ENCODE measurements at places on chromosomes 2 and 18.

DNA sequence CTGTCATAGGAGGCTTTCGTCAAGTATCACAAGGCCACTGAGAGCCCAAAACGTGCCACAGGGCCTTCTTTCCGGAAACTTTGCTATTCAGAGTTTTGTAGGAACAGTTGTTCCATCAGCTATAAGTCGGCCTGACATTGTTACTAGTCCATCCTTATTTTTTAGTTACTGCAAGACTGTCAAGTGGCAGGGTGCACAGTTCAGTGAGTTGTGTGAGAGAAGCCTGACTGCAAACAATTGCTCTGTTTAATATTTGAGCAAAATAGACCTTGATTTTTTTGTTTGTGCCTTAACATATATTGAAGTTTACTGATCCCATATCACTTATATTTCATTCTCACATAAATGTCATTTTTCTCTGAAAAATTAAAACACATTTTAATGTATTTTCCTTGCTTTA is 110.1 kb downstream of the GALNT1 start:
- no peak for DNase-seq

DNA sequence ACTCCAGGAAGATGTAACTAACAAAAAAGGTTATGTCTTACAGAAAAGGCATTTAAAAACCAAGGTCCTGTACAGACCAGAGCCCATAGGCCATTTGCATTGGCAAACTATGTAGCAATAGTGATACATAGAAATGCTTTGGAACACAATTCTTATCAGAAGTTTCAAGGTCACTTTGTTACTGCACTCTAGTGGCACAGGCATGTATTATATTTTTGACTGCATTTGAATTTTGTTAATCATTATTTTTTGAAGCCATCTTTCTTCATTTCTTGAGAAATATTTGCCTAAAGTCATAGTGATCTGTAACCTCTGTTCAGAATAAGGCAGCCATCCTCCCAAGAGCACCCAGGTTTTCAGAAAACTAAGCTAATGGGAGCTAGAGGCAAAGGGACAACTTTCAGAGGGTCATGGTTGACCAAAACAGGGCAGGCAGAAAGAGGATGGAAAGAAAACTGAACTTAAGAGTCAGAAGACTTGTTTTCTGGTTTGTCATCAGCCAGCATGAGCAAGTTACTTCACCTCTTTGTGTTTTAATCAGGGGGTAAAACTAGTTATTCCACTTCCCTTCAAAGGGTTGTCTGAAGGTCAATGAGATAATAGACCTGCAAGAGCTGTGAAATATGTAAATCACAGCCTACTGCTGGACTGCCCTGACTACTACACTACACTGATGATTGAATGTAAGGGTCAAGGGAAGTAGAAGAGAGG is 41.5 kb downstream of the SLC38A11 start:
- peak; percentile 42 for DNase-seq

- DNase-seq = no peak
These were observed 44.5 kb downstream of the PDIA6 start for GRCh38 chr2:10768063-10768507.

GRCh38 chr2:8431446-8432125 is 250.3 kb upstream of the ID2 start:
- DNase-seq = no peak

- no peak for DNase-seq
These were observed 502.6 kb upstream of the RAB12 start for GRCh38 chr18:8106603-8107002.

DNA sequence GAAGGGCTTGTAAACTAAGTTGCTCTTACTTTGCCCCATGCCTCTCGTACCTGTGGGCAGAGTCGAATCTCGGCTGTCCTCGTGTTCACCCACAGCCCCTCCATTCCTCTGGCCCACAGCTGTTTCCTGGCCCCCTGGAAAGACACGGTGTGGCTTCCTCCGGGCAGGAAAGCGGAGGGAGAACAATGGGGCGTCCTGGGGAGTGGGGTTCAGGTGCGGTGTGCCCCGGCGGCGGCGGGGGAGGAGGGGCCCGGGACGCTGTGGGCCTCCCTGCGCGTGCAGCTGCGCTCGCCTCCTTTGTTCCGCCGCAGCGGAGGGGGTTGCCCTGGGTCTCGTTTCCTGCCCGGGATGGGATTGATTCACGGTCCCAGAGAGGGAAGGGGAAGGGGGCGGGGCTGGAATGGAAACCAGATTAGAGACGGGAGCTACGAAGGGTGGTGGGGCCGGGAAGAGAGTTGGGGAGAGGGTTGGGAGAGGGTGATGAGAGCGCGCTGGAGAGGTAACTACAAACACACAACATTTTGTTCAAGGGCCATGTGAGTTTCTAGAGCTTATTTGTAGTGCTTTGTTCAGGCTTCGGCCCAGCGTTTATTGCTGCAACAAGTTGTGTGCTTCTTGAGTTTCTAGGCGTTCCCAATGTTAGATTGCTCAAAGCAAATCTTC is 796 bp downstream of the MYO1B start:
- DNase-seq = peak; percentile 37

GRCh38 chr2:100765481-100765880 is 54.5 kb upstream of the NPAS2 start:
- DNase-seq = no peak

GRCh38 chr2:8424997-8425900 is 256.6 kb upstream of the ID2 start:
- no peak for DNase-seq

DNA sequence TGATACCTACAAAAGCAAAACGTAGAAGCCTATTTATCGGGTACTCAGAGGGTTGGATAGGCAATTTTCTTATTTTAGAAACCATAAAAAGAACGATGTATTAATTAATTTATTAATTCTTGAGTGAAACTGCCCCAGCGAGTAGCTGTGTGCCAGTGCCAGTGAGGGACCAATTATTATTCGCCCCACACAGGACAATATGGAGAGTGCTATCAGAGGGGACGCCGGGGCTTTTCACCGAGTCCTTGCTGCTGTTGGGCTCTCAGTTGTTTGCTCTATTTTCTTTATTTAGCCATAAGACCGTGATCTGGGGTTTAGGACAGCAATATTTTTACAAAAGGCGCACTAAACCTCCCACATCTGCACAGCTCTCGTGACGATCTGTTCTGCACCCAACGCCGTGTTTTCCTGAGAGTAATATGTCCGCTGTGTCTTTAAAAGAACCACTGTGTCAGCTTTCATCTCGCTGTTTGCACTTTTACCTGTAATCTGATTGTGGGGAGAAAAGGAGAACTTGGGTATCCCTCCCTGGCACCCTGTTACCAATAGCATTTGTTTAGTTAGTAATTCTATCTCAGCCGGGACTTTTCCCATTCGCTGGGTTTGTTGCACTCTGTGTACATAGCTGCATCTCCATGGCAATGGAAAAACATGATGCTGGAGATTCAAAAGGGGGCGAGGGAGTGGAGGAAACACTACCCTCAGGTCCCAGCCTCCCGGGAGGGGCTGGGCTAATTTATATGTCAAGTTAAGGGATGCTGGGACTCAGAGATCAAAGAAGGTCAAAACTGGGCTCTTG is 30.1 kb upstream of the ZNF516 start:
- DNase-seq = peak; percentile 14

DNA sequence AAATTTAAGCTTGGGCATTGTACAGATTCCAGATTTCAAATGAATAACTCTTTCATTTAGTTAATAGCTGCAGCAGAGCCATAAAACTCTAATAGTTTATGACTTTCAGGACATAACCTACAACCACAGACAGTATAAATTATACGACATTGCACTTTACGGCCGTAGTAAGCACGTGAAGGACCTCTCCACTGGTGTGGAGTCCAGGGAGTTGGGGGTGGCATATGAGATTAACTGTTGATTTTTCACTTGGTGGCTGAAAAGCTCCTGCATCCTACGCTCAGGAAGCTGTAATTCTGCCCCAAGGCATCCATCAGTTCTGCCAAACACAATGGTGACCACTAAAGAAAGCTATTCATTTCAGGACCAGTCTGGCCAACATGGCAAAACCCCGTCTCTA is 376.2 kb downstream of the SOX11 start:
- no peak for DNase-seq

- DNase-seq = no peak
These were observed 29.6 kb downstream of the TFCP2L1 start for GRCh38 chr2:121255358-121255757.

DNA sequence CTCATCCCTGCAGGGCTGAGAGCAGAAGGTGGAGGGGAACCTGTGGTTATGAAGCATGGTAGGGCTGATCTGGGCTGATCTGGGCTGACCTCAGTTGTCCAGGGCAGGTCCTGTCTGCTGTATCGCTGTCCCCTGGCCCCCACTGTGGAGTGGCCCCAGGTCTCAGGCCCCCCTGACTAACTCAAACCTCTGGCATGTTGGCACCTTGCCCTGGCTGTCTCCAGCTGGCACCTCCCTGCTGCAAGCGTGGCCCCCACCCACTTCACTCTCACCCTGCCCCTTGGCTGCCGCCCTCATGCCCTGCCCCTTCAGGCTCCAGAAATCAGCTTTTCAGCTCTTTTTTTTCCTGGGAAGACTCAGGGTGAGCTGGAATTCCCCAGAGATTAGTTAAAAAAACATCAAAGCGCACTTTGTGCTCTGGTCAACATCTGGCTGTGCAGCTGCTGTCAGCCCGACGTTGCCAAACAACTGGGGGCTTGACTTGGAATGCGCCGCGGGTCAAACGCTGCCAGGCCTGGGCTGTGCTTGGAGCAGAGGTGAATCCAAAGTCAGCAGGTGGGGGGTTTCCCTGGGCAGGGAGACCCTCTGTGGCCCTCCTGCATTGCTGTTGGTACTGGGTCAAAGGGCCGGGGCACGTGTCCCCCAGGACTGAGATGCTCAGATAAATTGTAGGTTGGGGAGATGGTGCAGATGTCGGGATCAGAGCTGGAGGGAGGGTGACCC is 173.8 kb upstream of the HDAC4 start:
- DNase-seq = no peak

- no peak for DNase-seq
These were observed 2.3 kb upstream of the NPPC start for GRCh38 chr2:231928481-231928880.

DNA sequence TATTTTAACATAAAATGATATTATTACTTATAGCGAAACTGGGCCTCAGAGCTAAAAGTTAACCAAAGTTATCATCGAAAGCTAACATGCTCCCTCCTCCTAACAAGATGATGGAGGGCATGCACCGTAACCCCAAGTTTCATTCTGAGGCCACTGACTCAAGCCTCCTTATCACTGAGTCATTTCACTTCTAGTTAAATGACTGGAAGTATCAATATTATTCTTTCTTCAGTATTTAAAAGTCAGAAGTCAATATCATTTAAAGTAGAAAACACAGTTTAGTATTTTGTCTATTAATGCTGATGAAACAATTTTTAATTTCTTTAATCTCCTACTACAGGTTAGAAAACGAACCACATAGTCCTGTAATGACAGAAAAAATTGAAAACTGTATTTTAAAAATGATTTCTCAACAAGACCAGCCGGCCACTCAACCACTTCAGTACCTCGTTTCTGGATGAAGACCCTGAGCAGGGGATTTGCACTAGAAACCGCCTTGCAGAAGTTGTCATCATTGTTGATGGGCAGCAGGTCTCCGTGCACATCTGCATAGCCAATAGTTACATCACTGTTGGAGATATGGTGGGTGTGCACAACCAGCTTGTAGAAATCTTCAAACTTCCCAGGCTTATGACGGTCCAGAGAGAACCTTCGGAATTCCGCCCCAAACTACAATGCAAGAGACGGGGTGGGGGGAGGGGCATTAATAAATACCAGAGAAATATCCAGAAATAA is 44.9 kb downstream of the PARD6G start:
- DNase-seq = no peak

- DNase-seq = no peak
These were observed 3.0 kb upstream of the NCKAP5 start for GRCh38 chr2:133571249-133571648.

DNA sequence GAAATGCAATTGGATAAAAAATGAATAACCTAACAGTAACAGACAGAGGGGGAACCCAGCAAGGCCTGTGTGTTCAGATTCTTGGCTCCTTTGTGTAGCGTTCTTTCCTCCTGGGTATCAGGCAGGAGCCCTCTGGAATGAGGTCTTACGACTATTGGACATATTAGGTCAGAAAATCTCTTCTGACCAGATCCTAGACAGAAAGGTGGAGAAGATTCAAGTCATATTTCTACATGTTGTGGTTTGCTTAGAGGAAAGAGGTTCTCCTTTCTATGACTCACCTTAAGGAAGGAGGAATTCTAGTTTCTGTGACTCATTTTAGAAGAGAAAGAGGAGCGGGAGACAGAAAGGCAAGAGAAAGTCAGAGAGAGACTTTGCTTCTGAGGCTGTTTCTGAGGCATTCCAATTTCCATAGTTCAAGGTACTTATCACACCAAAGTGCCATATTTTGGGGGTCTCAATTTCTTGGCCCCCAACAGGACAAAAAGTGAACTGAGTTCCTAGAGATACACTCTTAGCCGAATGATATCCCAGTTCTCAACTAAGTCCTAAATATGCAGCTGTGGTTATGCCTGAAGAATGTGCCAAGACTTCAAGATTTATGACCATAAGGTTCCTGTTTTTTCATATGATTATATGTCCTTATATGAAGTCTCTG is 618.6 kb downstream of the ZEB2 start:
- peak; percentile 10 for DNase-seq

- DNase-seq = no peak
These were observed 171.9 kb upstream of the FHL2 start for GRCh38 chr2:105570757-105571156.

- DNase-seq = no peak
These were observed 626.9 kb upstream of the PKDCC start for GRCh38 chr2:41420872-41421271.

GRCh38 chr2:86048888-86049287 is 56.8 kb downstream of the POLR1A start:
- no peak for DNase-seq

GRCh38 chr2:190178066-190178722 is 115.7 kb upstream of the MSTN start:
- no peak for DNase-seq

DNA sequence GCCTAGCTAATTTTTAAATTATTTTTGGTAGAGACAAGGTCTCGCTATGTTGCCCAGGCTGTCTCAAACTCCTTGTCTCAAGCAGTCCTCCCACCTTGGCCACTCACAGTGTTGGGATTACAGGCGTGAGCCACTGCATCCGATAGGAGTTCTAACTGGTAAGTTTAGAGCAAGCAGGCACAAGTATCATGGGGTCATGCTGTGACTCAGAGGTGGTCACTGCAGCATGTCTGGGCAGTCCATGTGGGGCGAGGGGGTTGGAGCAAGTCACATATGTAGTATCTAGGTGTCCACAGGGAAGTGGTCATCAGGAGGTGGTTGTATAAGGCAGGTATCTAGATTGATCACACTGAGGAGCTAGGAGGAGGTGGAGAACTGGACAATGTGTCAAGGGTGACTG is 22.7 kb upstream of the STARD7 start:
- DNase-seq = no peak

DNA sequence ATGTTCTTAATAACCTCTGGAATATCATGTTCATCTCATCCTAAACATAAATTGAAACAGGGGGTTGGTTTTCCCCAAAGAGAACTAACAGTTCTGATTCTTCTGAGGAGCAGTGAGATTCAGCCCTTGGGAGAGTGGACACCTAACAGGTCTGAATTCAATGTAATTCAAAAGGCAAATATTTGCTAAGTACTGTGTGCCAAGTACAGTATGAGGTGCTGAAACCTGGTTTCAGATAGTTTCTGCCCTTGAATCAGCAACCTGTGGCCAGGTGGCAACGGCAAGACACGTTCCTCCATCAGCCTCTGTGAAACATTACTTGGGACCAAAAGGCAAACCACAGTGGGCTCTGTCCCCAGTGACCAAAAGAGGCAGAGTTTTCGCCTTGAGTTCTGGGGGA is 1.3 kb downstream of the LRRC30 start:
- no peak for DNase-seq

GRCh38 chr2:165950438-165950837 is 3.1 kb downstream of the TTC21B start:
- DNase-seq = no peak

GRCh38 chr2:240857039-240858008 is 11.3 kb upstream of the AGXT start:
- no peak for DNase-seq
